OCI-LY7 (cell line): ENCODE measurements at places on chromosomes 16 and 17. TPM values are rescaled to one million over a fixed set of nuclear protein-coding genes. Genes with fewer than 3 reads are reported as not detected.

SGCA gene
- 1.1 TPM in 1 of 2 replicates, not detected in the other for total RNA-seq

GRCh38 chr16:68279726-68280558 lies 15.6 kb downstream of the SLC7A6 start:
- DNase-seq = peak; percentile 59

DNA sequence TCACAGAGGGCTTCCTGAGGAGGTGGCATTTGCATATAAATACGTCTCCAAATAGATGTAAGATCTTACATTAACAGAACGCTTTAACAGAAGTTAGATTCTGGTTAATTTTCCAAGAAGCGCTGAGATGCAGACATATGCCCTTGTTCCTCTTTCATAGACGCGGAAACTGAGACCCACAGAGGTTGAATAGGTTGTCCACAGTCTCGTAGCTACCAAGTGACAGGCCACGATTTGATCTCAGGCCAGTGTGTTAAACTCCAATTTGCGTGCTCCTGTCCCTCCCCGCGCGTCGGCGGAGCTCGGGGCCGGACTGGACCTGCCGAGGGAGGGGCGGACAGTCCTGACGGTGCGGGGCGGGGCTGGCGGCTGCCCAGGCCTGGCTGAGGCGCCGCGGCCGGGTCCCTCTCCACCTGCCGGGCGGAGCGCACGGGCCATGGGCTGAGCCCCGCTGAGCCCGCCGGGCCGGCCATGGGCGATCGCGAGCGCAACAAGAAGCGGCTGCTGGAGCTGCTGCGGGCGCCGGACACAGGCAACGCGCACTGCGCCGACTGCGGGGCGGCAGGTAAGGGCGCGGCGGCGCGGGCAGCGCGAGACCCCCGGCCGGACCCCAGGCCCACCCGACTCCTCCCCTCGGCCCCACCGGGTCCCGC lies at the start of gene ADAP2:
Gene ADAP2, plus strand, starts transcription at position 402 of the 653 bp plus-strand sequence. Its CDS starts 70 bp downstream, at position 472.
- peak; percentile 27 for DNase-seq

- no peak for DNase-seq
Measured at GRCh38 chr16:5016967-5017677, 16.6 kb downstream of the NAGPA start.

- DNase-seq = no peak
Measured at GRCh38 chr16:50578137-50578536, 29.9 kb downstream of the NKD1 start.

- DNase-seq = no peak
Measured at GRCh38 chr17:77651988-77652387, 306.5 kb upstream of the TNRC6C start.

CASKIN1 gene
- total RNA-seq = 0.06 and 0.13 TPM in 2 replicates

GRCh38 chr17:73436954-73437353 lies 125.2 kb upstream of the CDC42EP4 start:
- no peak for DNase-seq

- DNase-seq = no peak
Measured at GRCh38 chr16:70375636-70376611, 29.2 kb downstream of the DDX19A start.

DNA sequence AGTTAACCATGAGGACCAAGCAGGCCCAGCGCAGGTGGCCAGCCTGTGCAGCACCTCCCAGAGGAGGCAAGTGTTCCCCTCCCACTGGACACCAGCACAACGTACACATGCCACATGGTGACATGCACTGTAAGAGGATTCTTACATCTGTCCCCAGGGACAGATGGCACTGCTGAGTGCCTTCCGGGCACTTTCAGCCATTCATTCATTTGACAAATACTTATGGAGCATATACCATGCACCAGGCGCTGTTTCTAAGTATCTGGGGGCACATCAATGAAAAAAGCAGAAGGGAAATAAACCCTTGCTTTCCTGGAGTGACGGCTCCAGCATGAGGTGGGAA lies 79.6 kb downstream of the GAS7 start:
- no peak for DNase-seq

DNA sequence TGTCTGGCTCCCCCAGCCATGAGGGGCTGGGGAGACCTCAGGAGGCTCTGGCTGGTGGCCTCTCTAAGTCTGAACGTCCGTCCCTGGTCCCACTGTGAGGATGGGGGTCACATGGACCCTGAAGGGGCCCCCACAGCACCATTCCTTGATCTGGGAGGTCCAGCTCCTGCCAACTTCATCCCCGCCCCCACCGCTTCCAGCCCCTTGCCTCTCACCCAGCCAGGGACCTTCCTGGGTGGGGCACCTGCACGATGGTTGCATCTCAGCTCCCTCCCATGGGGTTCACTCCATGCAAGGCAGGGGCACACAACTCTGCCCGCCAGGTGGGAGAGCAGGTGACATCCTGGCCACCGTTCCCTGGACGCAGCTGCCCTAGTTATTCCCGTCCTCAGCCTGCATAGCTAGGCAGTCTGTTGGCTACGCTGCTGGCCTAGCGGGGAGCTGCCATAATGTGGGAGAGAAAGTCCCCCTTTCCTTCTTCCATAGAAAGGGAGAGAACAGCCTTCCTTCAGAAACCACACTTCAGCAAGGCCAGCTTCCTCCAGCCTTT lies 217.9 kb upstream of the RPL38 start:
- no peak for DNase-seq
